D341Med (cell line): ENCODE measurements at places on chromosomes 5 and 9.

GRCh38 chr5:139178589-139178917, 19.6 kb downstream of the SIL1 start:
- no peak for DNase-seq

GRCh38 chr5:74556006-74556405, 84.5 kb downstream of the ENC1 start:
- no peak for DNase-seq

DNA sequence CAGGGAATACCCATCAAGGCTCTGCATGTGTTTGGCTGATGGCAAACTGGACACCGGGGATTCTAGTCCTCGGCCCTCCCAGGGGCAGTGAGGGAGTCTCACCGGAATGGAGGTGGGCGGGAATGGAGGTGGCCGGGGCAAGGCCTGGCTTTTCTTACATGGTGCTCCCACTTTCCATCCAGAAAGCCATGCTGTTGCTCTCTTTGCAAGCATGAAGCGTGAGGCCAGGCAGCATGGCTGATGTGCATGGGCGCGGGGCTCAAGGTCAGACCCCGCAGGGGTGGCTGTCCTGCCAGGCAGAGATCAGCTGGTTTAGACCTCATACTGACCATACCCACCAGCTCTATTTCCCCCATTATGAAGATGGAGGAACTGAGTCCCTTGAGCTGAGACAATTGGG, 108.0 kb upstream of the PHYKPL start:
- no peak for DNase-seq

DNA sequence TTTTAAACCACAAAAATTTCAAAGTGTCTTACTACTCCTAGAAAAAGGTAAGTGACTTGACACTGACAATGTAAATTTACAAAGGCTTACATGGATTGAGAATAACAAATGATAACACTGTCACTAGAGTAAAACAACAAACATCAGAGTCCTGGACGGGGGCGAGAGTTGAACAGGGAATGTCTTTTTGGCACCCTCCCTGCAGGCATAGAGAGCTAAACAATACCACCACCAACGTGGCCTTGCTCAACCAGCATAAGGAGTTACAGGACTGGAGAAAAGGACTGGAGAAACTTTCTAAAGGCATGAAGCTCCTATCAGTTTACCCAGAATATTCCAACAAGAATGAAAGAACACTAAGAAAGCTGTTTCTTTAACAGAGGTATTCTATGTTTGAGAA, 55.3 kb downstream of the PTBP3 start:
- DNase-seq, result no peak

DNA sequence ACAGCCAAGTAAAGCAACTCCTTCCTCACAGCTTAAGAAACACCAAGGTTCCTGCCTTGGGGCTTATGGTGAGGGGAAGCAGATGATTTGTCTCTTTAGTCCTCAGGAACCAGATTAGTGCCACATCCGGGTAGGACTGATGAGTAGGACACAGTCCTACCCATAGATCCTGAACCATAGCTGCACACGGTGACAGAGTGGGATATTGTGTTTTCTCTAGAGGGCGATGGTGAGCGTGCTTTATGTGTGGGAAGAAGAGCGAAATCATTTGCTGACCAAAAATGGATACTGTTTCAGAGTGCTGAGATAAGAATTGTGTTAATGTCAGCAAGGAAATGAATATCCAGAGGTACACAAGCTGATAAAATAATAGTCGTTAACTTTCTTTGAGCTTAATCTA, 209.0 kb upstream of the FBXL7 start:
- no peak for DNase-seq

GRCh38 chr5:2848619-2849018, 97.1 kb upstream of the IRX2 start:
- DNase-seq, result no peak

GRCh38 chr5:142597546-142598337, 88.1 kb downstream of the FGF1 start:
- no peak for DNase-seq

DNA sequence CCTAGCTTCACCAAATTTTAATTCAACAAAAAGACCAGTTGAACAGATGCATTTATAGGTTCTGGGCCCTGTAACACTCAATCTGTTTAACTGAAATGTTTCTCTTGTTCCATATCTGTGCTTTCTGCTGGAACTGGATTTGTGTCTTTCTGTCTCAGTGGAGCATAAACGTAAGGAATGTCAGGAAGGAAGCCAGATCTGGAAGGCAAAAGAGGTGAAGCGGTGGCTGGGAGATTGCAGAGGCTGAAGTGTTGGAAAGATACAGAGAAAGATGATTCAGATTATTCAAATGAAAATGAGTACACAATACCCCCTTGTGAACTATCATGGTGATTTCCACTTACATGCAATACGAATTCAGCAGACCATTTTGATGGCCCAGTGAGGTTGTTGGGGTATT, 406.8 kb downstream of the BRINP1 start:
- DNase-seq, result no peak

DNA sequence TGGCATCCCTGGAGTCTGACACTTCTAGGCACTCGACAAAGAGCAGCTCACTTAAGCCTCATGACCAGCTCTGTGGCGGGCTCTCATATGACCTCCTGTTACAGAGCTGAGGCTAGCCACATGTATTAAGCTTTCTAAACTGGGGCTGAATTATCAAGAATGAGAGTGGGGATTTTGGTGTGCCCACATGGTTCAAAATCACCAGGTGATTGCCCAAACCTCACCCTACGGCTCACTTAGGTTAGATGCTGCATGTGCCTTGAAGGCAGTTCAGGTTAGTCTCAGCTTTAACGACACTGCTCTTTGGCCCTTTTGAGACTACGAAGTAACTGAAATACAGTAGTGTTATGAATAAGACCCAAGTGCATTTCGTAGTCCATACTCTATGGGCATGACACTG, 39.4 kb upstream of the SMIM32 start:
- no peak for DNase-seq

DNA sequence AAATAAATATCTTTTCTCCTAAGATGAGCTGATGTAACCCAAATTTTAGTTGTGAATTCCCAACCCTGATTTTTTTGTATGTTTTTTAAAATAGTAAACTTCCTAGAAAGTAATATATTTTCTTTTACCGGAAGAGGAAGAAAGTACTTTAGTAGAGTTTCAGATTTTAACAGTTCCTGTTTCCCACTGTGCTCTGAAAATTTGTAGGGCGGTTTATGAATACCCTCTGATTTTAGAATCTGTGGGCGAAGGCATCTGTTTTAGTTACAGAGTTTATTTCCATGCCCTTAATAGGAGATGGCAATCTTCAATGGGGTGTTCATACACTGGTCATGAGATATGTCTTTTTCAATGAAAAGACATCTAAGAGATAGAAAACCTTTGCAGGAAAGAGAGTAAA, 3.7 kb upstream of the HOMER1 start:
- no peak for DNase-seq

- DNase-seq, result no peak
Observed at GRCh38 chr5:86997516-86997915, 270.2 kb upstream of the RASA1 start.

DNA sequence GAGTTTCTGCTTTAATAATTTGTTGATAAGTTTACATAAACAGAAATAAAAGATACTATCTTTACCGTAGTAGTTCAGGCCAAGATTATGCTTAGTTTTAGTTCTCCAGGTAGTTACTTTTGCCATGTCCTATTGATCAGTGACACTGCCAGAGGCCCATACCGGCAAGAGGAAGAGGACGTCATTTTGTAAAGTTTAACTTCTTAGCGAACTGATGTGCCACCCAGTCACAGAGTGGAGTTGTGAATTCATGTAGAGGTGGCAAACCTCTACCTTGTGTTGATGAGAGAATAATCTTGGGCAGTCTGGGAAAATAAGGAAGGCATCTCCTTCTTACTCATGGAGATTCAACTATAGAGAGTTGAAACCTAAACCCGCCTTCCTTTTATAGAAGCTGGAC, 21.8 kb downstream of the RGMB start:
- no peak for DNase-seq

GRCh38 chr5:139474890-139475791, 4.3 kb downstream of the SMIM33 start:
- no peak for DNase-seq

GRCh38 chr5:88544671-88545070, 276.0 kb upstream of the TMEM161B start:
- DNase-seq, result no peak

DNA sequence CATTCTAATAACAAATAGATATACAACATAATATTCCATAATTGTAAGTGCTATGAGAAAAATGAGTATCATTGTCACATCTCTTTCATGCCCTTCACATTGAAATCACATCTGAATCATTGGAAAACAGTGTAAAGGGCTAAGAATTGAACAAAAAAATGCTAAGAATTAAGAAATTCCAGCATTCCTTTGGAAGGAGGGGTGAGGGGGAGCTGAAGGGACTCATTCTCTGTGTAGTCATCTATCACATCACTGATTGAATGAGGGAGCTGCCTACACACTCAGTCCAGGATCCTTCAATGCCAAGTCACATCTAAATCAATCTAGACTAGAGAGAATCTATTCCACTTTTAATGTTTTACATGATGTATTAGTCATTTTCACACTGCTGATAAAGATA, 286.6 kb downstream of the DTWD2 start:
- DNase-seq, result no peak

DNA sequence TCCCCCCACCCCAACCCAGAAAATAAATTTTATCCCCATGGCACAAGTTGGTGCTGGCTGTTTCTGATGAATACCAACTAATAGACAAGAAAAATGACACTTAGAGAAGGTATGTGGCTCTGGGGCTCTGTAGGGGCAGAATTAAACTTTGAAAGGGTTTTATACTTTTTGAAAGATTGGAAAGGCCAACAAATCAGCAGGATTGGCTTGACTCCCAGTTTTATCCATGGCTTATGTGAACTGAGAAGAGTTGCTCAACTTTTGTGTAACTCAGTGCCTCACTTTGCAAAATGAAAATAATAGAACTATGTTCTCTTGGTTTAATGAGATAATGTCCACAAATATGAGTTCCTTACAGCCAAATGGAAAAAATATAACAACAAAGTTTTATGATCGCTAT, 288.9 kb upstream of the KIF2A start:
- no peak for DNase-seq

DNA sequence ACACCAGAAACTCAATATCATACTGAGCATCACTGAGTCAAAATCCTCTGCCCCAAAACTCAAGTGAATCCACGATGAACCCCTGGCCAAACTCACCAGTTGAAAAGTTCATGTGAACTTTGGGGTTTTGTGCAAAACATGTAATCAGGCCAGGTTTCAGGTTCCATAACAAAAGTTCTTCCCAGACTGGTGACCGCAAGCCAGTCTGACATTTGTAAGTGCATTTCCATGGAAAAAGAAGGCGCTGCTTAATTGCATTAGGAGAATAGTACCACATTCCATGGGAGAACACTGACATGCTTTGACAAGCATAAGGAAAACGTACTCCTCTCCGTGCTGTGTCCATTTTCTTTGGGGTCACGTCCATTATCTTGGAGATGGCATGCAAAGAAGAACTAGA, 567.0 kb downstream of the BNC2 start:
- DNase-seq, result no peak

DNA sequence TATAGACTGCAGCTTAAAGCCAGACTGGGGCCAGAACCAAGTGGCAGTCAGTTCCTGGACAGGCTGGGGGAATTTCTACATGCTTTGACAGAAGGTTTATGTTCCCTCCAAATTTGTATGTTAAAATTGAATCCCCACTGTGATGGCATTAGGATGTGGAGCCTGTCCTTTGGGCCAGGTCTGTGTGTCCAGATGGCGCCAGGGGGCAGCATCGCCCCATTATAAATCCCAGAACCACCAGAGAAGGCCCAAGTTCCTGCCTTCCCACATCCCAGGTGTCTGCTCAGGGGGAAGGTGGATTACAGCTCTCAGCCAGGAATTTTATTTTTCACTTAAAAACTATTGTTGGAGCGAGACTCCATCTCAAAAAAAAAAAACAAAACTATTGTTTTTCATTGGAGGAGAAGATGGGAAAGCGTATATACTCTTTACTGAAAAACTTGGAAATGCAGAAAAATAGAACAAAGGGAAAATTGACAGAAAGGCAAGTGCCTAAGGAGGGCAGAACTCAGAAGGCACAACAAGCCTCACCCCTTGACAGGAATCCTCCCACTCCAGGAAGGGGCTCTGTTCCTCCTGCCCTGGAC, 5.0 kb downstream of the IL3 start:
- peak; percentile 67 for DNase-seq

- DNase-seq, result no peak
Observed at GRCh38 chr5:32304622-32305021, 8.1 kb downstream of the MTMR12 start.

GRCh38 chr9:108666240-108666784, 189.5 kb downstream of the ACTL7B start:
- DNase-seq, result no peak

DNA sequence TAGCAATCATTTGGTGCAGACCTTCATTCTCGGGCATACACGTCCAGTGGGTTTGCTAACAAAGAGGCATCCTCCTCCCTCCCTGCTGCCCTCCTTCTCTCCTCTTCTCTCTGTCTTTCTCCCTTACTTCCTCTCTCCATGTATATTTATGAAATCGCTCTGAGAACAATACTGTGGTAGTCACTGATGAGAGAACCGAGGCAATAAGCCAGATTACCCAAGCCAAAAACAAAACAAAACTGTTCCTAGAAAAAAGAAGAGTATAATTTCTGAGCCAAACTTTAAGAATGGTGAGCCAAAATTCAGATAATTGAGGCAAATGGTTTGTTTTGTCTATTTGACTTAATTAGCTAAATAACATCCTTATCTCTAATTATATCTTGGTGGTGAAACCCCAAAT, 15.8 kb upstream of the HMHB1 start:
- no peak for DNase-seq

DNA sequence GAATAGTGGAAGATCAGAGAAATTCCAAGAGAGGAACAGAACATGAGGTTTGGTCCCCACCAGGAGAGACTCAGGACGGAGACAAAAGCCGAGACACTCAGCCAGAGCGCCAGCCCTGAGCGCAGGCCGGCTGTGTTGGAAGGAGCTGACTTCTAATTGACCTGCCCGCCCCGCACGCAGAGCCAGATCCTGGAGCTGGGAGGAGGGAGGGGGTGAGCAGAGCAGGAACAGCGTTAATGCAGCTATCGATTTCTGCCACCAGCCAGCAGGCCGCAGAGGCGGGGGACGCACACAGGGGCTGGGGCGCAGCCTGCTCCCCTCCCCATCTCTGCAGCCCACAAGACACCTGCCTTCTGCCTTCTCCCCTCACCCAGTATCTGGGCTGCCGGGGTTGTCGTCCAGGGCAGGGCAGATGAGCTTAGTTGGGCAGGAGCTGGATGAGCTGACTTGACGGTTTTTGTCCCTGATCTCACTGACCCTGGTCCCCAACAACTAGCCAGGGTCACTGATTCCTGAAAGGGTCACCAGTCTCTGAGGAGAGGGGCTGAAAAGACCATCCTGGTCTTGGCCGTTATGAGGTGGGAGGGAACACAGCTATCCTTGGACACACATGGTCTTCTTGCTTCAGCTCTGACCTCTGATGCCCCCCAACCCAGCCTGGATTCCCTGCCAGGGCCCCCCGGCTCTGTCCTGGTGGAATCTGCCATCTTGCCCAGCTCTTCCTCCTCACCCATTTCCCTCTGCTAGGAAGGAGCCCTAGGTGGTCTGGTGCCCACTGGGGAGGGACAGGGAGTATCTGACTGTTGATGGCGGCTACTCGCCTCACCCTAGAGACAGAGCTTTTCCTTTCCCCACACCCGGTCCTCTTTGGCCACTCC, 29.8 kb downstream of the CXXC5 start:
- no peak for DNase-seq

- DNase-seq, result peak; percentile 46
Observed at GRCh38 chr5:142290577-142291299, 34.1 kb downstream of the SPRY4 start.
